ENCODE measurements at places on chromosomes 7 and 10. TPM values are rescaled to one million over a fixed set of nuclear protein-coding genes. Genes with fewer than 3 reads are reported as not detected.

Gene VPS50
- 6.9 TPM for total RNA-seq

Gene SH2D4B
- total RNA-seq: not detected

Gene PRKCQ
- 3.9 TPM for total RNA-seq

Gene ADRB1
- total RNA-seq: 1.2 TPM

Gene NUDT5
- 206 TPM for total RNA-seq
